H1 (cell line): ENCODE measurements at places on chromosomes 7 and 10.

- H3K27me3 ChIP-seq: no peaks in the 10 kb centered on the region
- H3K27ac ChIP-seq: no peak overlapping the region
- H3K4me3 ChIP-seq: no peak overlapping the region
- no peak for DNase-seq
Measured at GRCh38 chr7:1931256-1931950, 261.3 kb downstream of the ELFN1 start.

DNA sequence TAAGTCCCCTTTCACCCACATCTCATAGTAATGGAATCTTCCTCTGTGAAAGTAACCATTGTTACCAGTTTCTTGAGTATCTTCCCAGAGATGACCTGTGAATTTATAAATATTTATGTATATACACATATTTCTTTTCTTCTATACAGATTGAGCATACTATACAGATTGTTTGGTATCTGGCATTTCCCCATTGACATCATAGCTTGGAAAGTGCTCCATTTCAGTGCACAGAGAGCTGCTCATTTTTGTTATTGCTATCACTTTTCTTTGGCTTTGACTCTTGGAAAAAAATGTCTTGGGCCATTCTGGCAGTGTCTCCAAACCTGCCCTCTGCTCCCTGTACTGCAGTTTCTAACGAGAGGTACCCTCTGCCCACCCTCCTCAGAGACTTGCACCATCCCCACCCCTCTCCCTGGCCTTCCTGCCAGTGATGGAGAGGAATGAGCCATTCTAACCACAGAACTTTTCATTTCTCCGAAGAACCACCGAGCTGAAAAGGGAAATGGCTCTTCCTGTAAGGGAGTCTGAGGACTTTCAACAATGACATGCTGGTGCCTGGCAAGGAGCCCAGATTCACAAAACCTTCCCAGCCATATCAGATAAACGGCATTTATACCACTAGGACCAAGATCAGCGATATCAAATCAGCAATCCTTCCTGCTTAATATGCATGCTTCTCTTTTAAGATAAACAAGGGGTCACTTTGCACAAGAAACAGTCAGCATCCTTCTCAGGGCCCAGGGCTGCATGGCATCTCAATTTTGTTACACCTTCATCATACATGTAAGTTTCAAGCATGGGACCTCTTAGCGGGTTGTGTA is 19.7 kb upstream of the CCSER2 start:
- DNase-seq: no peak
- H3K27me3 ChIP-seq: no peaks in the 10 kb centered on the region
- no peaks in the 10 kb centered on the region for H3K4me1 ChIP-seq
- H3K36me3 ChIP-seq: no peaks in the 10 kb centered on the region
- no peak overlapping the region for H3K4me3 ChIP-seq

DNA sequence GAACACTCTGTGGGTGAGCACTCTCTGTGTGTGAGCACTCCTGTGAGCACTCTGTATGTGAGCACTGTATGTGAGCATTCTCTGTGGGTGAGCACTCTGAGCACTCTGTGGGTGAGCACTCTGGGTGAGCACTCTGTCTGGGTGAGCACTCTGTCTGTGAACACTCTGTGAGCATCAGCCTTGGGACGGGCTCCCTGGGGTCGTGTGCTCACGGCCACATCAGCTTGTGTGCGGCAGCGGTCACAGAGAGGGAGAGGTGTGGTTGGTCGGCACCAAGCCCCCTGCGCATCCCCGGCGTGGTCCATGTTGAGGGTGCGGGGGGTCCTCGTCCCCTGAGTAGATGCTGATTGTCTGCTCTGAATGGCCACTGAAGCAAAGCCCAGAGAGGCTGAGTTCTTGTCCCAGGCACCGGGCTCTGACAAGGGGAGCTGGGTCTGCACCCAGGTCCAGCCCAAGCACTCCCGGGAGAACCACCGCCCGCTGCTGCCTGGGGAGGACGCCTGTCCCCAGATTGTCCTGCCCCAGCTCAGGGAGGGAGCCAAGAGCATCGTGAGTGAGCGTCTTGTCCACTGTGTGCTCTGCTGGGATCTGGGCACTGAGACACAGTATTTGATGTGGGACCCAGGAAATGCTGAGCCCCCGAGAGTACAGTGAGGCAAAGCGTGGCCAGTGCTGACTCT is 143.7 kb downstream of the DNAJB6 start:
- H3K4me3 ChIP-seq: no peak overlapping the region
- peak; percentile 43 for DNase-seq
- H3K27ac ChIP-seq: no peak overlapping the region
- no peaks in the 10 kb centered on the region for H3K4me1 ChIP-seq
- H3K27me3 ChIP-seq: no peaks in the 10 kb centered on the region

DNA sequence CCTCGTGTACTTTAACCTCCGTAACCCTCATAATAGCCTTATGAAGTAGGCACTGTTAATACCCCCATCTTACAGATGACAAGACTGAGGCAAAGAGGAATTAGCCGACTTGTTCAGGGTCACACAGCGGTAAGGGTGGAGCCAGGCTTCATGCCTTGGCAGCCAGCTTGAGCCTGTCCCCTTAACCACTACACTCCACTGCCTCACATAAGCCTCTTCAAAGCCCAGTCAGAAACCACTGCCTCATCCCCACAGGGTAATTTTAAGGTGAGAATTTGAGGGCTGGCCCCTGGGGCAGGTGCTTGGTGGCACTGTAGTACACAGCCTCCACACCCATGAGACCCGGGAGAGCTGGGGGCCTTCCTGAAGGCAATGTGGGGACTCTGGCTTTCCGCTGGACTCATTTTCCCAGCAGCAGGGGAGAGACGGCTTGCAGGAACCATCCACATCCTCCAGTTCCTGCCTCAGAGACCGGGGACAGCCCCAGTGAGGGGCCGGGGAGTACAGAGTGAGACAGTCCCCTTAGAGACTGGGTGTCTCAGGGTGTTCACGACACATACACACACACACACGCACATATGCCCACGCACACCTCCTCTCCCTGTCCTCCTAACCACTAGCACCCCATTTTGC is 7.6 kb upstream of the C10orf105 start:
- no peaks in the 10 kb centered on the region for H3K4me1 ChIP-seq
- no peak overlapping the region for H3K27ac ChIP-seq
- H3K4me3 ChIP-seq: no peak overlapping the region
- no peaks in the 10 kb centered on the region for H3K27me3 ChIP-seq
- no peak for DNase-seq

DNA sequence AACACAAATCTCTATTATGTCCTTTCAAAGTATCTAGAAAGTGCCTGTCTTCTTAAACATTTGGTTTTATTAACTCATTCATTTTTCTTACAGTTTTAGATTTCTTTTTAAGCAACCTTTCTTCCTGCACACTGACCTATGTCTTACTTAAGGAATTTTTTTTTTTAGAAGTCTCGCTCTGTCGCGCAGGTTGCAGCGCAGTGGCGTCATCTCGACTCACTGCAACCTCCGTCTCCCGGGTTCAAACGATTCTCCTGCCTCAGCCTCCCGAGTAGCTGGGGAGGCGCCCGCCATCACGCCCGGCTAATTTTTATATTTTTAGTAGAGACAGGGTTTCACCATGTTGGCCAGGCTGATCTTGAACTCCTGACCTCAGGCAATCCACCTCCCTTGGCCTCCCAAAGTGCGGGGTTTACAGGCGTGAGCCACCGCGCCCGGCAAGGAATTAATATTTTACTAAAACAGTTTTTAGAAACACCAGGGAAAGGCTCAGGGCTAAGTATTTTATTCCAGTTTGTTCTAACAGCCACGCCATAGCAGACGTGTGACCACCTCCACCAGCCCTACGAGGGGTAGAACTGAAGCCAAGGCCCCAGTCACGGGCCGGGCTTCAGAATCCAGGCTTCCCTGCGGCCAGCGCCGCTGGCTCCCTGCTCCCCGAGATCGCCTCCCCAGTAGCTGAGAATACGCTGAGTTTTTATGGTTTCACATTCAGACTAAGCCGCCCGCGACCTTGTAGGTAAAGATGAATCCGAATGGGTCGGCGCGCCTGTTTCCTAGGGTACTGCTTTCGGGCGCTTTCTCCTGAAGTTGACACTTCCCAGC is 941 bp upstream of the LUC7L2 start:
- no peak for DNase-seq
- H3K27me3 ChIP-seq: no peaks in the 10 kb centered on the region
- peak overlapping the region; percentile 88 for H3K4me3 ChIP-seq
- peak overlapping the region; percentile 90 for H3K27ac ChIP-seq

GRCh38 chr10:91345716-91346115 is 64.4 kb upstream of the HECTD2 start:
- no peaks in the 10 kb centered on the region for H3K27me3 ChIP-seq
- DNase-seq: no peak
- H3K27ac ChIP-seq: no peak overlapping the region
- H3K4me1 ChIP-seq: no peaks in the 10 kb centered on the region
- H3K4me3 ChIP-seq: no peak overlapping the region
- no peaks in the 10 kb centered on the region for H3K36me3 ChIP-seq

GRCh38 chr7:1646957-1647891 is 22.9 kb upstream of the ELFN1 start:
- no peaks in the 10 kb centered on the region for H3K36me3 ChIP-seq
- no peaks in the 10 kb centered on the region for H3K27me3 ChIP-seq
- peak; percentile 45 for DNase-seq

- H3K27ac ChIP-seq: no peak within 1 kb of the TSS
- peak; percentile 78 for DNase-seq
- no peaks in the 10 kb centered on the region for H3K36me3 ChIP-seq
- peak within 1 kb of the TSS; percentile 74 for H3K4me3 ChIP-seq
- peaks cover 9% of the 10 kb centered on the region; the same call in 1 of the 2 replicates for H3K4me1 ChIP-seq
Measured at GRCh38 chr10:71964098-71964742, at the start of gene CHST3. Gene CHST3 (plus strand): TSS chr10:71964395. CDS start chr10:72005843, 41,448 bp downstream.

DNA sequence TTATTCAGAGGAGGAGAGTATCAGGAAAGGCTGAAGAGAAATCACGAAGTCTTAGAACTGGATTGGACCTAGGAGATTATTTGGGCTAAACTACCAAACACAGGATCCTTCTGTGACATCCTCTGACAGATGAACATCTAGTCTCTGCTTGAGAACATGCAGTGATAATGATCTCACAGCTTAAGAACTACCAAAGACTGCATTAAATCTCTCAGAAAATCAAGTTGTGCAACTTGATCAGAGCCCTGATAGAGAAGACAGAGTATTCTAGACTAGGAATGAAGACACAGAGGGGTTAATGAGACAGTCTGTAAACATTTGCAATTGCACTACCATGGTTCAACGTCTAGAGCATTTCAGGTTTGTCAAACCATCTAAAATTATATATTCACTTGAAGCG is 37.1 kb upstream of the AGBL3 start:
- no peak overlapping the region for H3K4me3 ChIP-seq
- peaks cover 1% of the 10 kb centered on the region for H3K27me3 ChIP-seq
- no peak overlapping the region for H3K27ac ChIP-seq
- H3K4me1 ChIP-seq: no peaks in the 10 kb centered on the region
- DNase-seq: no peak

GRCh38 chr10:133007360-133007858 is 65.0 kb upstream of the CFAP46 start:
- no peaks in the 10 kb centered on the region for H3K36me3 ChIP-seq
- no peak overlapping the region for H3K27ac ChIP-seq
- no peak overlapping the region for H3K4me3 ChIP-seq
- no peak for DNase-seq
- H3K4me1 ChIP-seq: no peaks in the 10 kb centered on the region

DNA sequence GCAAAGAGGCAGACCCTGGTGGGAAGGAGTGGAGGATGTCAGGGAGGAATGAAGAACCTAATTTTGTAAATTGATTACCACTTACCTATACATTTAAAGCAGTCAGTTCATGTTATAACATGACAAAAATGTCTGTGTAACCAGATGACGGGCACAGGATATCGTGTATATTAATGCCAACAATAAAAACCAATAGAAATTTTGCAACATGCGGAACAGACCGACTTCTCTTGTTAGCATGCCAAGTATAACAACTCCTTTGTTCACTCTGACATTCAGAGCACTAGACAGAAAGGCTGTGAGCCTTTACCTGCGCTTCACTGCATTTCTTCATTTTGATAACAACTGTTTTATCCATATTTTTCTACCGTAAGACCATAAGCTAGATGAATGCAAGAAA is 29.9 kb downstream of the CDK6 start:
- no peak for DNase-seq
- H3K27ac ChIP-seq: no peak overlapping the region
- no peaks in the 10 kb centered on the region for H3K27me3 ChIP-seq
- no peaks in the 10 kb centered on the region for H3K36me3 ChIP-seq
- H3K4me3 ChIP-seq: no peak overlapping the region

GRCh38 chr10:58003945-58004344 is 263.7 kb downstream of the IPMK start:
- no peaks in the 10 kb centered on the region for H3K36me3 ChIP-seq
- DNase-seq: no peak
- H3K27ac ChIP-seq: no peak overlapping the region
- H3K4me3 ChIP-seq: no peak overlapping the region
- H3K27me3 ChIP-seq: no peaks in the 10 kb centered on the region

DNA sequence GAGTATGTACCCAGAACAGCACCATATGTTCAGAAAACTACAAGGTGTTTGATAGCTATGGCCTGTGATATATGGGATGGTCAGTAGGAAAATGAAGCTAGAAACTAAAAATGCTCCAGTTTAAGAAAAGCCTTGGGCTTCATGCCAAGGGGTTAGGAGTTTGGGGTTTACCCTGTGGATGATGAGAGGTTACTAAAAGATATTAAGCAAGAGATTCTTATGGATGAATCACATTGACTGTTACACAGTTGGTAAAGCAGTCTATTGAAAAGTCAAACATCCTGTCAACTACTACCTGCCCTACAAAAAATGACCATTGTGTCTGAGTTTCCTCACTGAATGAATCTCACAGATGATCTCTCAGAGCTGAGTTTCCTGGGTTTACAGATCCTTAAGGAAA is 166.2 kb upstream of the INHBA start:
- no peak overlapping the region for H3K4me3 ChIP-seq
- no peak overlapping the region for H3K27ac ChIP-seq
- H3K36me3 ChIP-seq: no peaks in the 10 kb centered on the region
- H3K27me3 ChIP-seq: no peaks in the 10 kb centered on the region
- H3K4me1 ChIP-seq: no peaks in the 10 kb centered on the region
- no peak for DNase-seq

- no peak overlapping the region for H3K4me3 ChIP-seq
- no peaks in the 10 kb centered on the region for H3K27me3 ChIP-seq
- H3K4me1 ChIP-seq: no peaks in the 10 kb centered on the region
- H3K27ac ChIP-seq: no peak overlapping the region
Measured at GRCh38 chr7:27842094-27842692, 102.2 kb downstream of the TAX1BP1 start.

GRCh38 chr7:30791114-30791513 is 19.9 kb downstream of the MINDY4 start:
- no peak overlapping the region for H3K4me3 ChIP-seq
- no peak overlapping the region for H3K27ac ChIP-seq
- 0 out of 2 replicates have a peak, but pooled peaks cover 3% of the 10 kb centered on the region for H3K4me1 ChIP-seq
- peak; percentile 54 for DNase-seq
- no peaks in the 10 kb centered on the region; the same call in 1 of the 2 replicates for H3K36me3 ChIP-seq

- DNase-seq: no peak
- H3K27me3 ChIP-seq: no peaks in the 10 kb centered on the region
- H3K27ac ChIP-seq: no peak overlapping the region
- no peak overlapping the region for H3K4me3 ChIP-seq
- H3K4me1 ChIP-seq: peaks cover 7% of the 10 kb centered on the region; the same call in 1 of the 2 replicates
Measured at GRCh38 chr10:88896994-88897853, 17.2 kb downstream of the STAMBPL1 start.
